Stimulated activated effector memory CD8-positive, alpha-beta T cell treated with anti-CD3 and anti-CD28 coated beads, Interleukin-12 subunit alpha, Interleukin-12 subunit beta, amount 100 ng/mL, for 72 hours (primary cell): ENCODE measurements at places on chromosomes 2 and 18.

DNA sequence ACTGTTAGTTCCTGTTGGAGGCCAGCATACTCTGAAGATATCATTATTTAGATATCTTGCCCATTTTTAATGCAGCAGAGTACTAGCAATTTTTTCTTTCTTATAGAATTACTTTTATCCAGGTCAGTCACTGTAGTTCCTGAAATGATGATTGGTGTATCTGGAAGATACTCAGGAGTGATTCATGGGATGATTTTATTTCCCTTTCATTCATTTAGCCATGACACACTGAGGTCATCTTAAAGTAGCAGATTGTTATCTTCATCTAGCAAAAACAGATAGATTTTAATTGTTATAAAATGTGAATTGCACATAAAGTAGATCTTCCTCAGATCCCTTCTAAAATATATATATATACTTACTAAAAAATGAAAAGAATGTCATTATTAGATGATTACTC lies 109.1 kb downstream of the PIK3C3 start:
- DNase-seq, result no peak

- no peak for DNase-seq
Observed at GRCh38 chr2:233824373-233824772, 30.0 kb downstream of the HJURP start.

DNA sequence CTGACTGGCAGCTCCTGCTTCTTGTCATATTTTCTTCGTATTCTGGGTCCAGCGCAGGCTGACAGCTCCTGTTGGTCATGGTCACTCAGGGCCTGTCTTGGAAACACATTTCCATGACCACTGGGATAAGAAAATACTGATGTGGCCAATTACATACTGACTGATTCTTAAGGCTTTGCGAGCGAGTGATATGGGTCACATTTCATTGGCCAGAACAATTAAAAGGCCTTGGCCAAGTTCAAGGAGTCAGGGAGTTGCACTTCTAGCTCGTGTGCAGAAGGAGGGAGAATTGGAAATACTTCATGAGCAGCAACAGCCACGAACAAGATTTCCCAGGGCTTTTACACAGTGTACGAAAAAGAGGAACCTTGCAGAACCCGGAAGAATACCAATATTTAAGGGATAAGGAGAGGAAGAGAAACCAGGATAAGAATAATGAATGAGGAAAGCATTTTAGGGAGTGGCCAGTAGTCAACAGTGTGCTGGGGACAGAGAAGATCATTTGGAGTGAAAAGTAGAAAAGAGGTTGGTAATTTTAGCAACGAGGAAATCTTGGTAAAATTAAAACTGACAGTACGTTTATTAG lies 149.5 kb downstream of the ATP9B start:
- no peak for DNase-seq

DNA sequence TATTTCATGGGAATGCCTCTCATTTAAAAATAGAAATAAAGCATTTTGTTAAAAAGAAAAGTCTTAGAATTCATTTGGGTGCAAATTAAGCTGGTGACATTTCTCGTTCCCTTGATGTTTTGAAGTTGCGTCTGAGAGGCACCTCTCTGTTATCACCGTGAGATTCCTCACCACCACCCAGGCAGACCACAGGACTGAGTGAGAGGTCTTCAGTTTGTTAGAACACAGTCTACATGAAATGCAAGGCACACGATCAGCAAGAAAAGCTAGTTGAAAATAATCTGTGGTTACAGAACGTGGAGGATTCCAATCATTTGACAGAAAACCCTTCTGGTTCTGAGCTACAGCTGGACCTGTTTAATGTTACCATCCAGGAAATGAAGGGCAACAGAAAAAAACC lies 116.0 kb downstream of the UXS1 start:
- no peak for DNase-seq

DNA sequence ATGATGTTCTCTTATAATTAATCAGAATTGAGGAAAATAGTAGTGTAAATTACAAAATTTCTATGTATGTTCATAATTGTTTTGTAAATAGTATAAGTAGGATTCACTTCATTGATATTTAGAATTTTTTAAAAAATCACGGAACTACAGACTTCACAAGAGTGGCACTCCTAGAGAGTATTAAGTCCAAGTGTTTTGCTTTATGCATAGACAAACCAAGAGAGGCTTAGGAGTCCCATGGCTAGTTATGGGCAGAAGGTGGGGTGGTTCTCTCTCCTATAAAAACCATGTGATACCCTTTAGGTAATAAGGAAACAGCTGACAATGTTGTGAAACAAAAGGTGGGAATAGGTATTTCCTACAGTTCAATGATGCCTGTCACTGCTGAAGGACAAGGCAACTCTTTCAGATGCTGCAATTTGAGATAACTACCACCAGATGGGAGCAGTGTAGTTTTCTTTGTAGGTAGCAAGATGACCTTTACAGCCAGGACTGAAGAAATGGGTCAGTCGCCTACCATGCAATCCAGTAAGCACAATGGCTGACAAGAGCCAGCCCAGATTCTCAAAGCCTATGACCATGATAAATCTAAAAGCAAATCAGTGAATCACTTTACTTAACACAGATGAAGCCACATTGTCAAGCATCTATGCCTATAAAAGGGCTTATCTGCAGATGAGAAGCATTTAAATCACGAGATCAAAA lies 83.9 kb downstream of the AAK1 start:
- no peak for DNase-seq

GRCh38 chr2:39545957-39546356 lies 108.9 kb upstream of the MAP4K3 start:
- no peak for DNase-seq

GRCh38 chr18:38450876-38451275 lies 885.3 kb upstream of the CELF4 start:
- no peak for DNase-seq

DNA sequence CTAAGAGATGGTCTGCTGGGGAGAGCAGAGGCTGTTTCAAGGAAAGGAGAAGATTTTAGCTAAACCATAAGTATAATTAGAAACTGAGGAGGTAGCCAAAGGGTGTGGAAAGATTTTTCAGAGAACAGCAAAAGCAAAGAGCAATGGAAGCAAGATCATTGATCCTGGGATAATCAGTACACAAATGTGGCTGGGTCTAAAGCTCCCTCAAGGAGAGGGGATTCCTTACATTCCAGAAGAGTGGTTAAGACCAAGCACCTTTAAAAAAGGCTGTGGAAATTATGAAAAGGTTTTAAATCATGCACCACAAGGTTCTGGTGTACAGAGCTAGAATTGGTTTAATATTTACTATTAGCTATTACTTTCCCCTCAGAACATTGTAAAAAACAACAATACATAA lies 246.0 kb upstream of the UBE2E3 start:
- no peak for DNase-seq

GRCh38 chr18:44602380-44602779 lies 78.3 kb upstream of the SETBP1 start:
- DNase-seq, result no peak

DNA sequence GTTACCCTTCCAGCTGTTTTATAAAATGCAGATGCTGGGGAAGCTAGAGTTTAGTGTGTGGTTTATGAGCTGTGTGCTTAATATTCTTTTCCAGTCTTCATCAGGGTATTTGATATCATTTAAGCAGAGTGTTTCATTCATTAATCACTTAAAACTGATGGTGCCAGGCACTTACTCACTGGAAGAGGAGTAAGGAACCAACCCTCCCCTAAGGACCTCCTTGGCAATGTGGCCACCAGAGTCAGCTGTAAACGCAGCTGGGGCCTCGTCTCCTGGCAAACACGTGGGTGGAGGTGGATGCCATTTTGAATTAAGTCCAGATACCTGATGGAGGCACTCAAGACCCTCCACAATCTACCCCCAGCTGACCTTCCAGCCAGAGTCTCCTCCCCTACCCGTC lies 331.6 kb downstream of the CLIP4 start:
- no peak for DNase-seq

- no peak for DNase-seq
Observed at GRCh38 chr2:187050409-187050998, 201.5 kb upstream of the ZSWIM2 start.

DNA sequence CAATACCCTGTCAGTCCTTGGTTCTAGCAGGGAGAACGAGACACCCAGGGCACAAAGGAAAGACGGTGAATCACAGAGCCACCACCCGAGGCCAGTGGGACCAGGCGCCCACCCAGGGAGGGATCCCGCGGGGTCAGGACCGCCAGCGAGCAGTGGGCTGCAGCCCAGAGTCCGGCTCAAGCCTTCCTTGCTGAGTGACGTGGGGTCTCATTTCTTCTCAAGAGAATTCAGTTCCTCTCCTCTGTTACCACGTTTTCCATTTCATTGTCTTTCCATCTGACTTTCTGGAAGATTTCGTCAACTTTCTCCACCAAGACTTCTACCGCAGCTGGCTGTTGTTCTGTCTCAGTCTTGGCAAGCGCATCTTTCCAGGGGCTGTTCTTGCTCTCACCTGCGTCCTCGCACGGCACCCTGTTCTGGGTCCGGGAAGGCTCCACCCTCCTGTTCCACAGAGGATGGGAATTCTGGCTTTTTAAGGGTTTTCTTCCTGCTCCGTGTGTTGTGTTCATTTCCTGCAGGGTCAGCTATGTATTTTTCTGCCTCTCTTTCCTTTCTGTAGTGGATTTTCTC lies 248.6 kb downstream of the NDUFA10 start:
- DNase-seq, result no peak

- no peak for DNase-seq
Observed at GRCh38 chr18:44693030-44693784, 12.5 kb downstream of the SETBP1 start.

GRCh38 chr2:196712867-196713266 lies 73.4 kb downstream of the CCDC150 start:
- DNase-seq, result no peak

GRCh38 chr2:134567666-134568065 lies 151.1 kb downstream of the TMEM163 start:
- DNase-seq, result no peak

DNA sequence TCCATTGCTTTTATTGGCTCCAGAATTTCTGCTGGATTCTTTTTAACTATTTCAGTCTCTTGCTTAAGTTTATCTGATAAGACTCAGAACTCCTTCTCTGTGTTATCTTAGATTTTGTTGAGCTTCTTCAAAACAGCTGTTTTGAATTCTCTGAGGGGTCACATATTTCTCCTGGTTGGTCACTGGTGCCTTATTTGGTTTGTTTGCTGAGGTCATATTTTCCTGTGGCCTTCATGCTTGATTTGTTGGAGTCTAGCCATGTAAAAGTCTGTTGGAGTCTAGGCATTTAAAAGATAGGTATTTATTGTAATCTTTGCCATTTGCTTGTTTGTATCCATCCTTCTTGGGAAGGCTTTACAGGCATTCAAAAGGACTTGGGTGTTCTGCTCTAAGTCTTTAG lies 398.7 kb downstream of the DSEL start:
- no peak for DNase-seq

GRCh38 chr2:79219383-79219988 lies 59.9 kb upstream of the REG3A start:
- DNase-seq, result no peak

DNA sequence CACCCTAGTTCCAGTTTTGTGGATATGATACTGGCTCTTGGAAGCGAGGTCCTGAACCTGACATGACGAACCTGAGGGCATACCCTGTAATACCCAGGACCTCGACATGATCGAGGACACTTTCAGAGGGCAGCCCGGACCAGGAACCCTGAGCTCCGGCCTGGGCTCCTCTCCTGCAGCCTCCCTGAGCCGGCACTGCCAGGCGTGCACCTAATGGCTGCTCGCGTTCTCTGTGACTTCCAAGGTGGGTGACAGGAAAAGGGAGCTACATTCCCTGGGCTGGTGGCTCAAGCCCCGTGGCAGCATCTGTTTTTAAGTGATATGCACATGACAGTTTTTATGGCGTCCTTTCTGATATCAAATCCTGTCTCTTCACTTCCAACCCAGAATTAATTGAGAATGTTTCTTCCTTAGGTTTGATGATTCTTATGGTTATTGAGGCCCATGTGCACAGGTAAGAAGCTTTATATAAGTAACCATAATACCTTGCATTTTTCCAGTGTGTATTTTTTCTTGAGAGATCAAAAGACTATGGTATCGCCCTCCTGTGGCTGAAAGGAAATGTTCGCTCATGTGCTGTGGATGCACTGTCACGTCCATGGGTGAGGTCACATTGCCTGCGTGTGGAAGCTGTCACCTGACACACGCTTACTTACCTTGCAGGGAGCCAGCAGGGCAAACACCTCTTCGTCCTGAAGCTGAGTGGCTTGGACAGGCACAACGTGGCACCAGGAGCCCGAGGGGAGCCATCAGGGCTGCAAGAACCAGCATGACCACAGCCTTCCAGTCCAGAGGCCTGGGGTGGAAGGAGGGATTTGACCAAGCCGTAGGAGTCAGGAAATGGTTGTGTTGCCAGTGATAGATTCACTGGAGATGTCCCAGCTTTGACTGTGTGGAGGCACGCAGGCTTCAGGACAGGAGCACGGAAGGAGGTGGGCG lies 367.4 kb upstream of the MYT1L start:
- no peak for DNase-seq

- no peak for DNase-seq
Observed at GRCh38 chr2:54927751-54928615, 122.3 kb downstream of the RTN4 start.

DNA sequence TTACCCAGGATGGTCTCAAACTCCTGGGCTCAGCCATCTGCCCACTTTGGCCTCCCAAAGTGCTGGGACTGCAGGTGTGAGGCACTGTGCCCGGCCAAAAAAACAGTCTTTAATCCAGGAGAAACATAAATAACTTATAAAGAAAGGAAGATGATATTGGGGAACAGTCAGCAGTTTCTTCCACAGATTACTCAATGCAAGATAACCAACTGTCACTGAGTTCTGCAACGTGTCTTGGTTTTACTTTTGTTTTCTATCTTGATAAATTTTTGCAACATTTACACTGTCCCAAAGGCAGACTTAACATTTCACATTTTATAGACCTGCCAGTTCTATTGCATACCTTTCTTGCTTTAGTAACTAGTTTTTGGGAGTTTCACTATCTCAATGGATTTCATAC lies 71.1 kb downstream of the ANKRD44 start:
- no peak for DNase-seq

- DNase-seq, result no peak
Observed at GRCh38 chr18:52409727-52410126, 69.7 kb downstream of the DCC start.

GRCh38 chr2:96501471-96501874 lies 3.7 kb downstream of the NEURL3 start:
- DNase-seq, result no peak

GRCh38 chr2:134623046-134623445 lies 95.8 kb downstream of the TMEM163 start:
- DNase-seq, result no peak

GRCh38 chr2:73043276-73043675 lies 28.2 kb downstream of the SFXN5 start:
- DNase-seq, result no peak

GRCh38 chr2:70030724-70031420 lies 56.4 kb upstream of the PCBP1 start:
- no peak for DNase-seq

- no peak for DNase-seq
Observed at GRCh38 chr2:30626397-30626796, 179.4 kb downstream of the LCLAT1 start.

DNA sequence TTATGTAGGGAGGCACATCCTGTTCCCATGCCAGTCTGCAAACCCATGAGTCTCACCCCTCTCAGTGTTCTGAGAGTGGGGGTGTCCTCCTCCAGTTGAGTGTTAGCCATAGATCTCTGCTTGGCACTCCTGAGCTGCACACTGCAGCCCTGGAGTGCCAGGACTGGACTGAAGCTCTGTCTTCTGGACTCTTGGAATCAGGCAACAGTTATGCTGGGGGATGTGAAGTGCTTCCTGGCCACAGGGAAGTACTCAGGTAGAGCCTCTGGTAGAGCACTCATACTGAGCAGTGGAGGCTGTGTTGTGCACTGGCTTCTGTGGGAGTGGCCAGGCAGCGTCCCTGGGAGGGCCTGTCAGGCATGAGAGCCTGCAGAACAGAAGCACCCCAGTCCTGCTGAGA lies 43.0 kb downstream of the SERPINB7 start:
- no peak for DNase-seq

GRCh38 chr2:240686460-240686859 lies 3.8 kb upstream of the AQP12B start:
- DNase-seq, result no peak
